ENCODE measurements at places on chromosomes 12 and 14. TPM values are rescaled to one million over a fixed set of nuclear protein-coding genes. Genes with fewer than 3 reads are reported as not detected.
A peak's percentile ranks its signal among the peaks of the same experiment; 100 is the strongest.

DNA sequence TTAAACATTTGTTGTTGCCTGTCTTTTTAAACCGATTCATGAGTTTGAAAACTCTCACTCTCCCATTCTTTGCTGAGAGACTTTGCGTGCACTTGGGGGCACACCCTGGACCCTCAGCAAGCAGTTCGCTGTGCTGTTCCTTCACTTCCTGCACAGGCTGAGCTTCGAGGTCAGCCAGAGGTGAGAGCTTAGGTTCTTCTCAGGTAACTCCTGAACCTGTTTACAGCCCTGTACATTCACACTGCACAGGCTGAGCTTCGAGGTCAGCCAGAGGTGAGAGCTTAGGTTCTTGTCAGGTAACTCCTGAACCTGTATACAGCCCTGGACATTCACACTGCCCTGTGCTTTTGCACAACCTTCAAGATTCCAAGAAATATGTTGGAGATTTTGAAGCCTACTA, 9.8 kb upstream of the CLECL1 start:
- DNase-seq = no peak

GRCh38 chr12:39237004-39237403, 205.9 kb downstream of the KIF21A start:
- no peak for DNase-seq

DNA sequence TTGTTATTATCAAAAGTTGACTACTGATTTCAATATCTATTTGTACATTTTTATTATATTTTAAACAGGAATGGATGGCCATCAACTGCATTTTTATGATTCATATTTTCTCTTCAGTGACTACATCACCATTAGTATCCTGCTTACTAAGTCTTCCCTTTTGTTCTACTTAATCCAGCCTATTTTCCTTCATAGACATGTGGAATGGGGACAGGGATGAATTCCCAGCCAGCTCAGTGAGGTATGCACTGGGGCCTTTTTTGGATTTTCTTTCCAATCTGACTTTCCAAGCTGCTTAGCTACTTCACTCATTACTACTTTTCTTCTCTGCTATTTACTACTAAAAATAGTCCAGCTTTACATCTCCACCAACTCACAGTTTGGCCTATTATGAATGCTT, 38.4 kb downstream of the AKAP6 start:
- no peak for DNase-seq

DNA sequence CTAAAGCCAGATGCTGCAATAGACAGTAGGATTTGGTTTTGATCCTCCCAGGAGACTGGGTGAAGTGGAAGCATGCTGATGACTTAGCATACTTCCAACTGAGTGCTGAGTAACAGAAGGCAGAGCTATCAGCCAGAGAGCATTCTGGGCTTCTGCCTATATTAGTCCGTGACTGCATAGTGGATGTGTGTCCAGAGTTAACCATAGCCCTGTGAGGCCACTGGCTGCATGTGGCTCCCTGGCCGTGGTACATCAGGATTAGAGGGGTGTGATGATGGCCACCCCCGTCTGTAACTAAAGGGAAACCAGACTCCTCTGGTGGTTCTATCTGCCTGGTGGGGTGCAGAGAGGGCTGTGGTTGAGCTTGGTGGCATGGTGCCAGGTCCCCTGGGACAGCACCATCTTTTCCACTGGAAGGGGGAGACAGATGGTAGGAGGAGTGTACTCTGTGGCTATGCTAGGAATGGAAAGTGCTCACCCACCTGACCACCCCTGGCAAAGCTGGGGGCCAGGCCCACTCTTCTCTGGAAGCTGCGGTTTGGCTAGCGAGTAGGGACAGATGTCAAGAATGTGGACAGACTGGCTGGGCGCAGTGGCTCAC, 27.4 kb downstream of the ABCD4 start:
- DNase-seq = peak; percentile 25

DNA sequence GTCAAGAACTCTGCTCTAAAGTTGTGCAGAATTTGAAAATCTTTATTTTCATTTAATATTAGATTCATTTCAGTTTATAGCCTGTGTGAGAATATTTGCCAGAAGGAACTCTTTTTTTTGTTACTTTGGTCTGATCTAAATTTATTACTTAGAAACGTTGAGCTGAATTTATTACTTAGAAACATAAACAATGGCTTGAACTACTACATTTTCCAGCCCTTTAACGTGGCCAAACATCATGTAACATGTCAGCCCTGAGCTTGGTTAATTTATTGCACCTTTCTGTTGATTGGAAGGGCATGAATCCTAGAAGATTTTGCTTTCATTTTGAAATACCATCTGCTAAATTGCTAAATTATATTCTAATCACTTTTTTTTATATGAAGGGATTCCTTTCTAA, 241.4 kb downstream of the TMEM117 start:
- no peak for DNase-seq

DNA sequence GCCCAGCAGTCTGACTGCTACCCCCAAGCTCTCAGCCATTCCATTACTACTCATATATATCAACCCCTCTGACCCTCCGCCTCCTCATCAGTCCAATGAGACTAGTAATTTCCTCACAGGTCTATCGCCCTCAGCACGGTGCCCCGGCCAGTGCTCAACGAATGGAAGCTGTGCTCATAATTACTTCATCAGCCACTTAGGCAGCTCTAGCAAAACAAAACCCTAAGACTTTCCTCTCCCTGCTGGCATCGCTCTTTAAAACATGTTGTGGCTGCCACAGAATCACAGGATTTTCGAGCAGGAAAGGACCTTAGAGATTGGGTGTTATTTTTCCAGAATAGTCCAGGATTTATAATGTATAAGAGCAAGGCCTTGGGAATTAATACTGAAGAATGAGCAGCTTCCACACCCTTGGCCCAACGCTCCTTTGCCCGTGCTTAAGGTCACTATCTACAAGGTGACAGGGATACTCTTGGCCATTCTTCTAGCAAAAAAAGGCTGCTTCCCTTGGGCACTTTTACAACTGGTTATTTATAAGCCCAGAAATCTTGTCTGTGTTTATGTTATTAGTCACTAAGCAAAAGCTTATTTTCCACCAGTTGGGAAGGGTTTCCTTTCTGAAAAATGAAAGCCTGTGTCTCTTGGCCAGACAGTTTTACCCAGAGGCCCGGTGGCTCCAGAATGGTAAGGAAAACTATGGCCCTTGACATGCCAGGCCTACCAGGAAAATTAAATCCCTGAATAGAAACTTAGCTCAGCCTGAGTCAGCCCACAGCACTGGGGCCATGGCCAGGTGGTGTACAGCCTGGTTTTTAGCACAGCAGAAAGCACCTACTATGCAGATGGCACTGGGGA, 47.9 kb downstream of the NUAK1 start:
- peak; percentile 69 for DNase-seq

Gene INSM2
- not detected for total RNA-seq

Gene DHRS2
- total RNA-seq = not detected

Gene GLT8D2
- 6.0 TPM for total RNA-seq
